ENCODE measurements at places on chromosomes 6 and 20.

- DNase-seq, result no peak
These were observed 48.1 kb downstream of the NKX2-2 start for GRCh38 chr20:21465799-21466198.

DNA sequence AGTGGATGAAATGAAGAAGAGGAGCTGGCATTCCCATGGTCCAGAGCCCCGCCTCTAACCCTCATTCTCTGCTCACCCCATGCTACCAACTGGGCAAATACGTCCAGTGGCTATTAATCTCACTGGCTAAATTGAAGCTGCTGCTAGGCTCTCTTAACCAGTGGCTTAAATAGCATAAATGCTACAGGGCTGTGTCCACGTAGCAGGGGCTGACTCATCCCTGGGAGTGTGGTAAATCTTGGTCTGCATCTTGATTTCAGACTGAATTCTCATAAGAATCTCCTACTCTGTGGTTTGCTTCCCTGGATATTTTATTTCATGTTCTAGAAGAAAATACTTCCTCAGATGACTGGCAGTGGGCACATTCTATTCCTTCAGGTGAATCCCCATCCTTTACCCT lies 193.1 kb upstream of the ARG1 start:
- no peak for DNase-seq

DNA sequence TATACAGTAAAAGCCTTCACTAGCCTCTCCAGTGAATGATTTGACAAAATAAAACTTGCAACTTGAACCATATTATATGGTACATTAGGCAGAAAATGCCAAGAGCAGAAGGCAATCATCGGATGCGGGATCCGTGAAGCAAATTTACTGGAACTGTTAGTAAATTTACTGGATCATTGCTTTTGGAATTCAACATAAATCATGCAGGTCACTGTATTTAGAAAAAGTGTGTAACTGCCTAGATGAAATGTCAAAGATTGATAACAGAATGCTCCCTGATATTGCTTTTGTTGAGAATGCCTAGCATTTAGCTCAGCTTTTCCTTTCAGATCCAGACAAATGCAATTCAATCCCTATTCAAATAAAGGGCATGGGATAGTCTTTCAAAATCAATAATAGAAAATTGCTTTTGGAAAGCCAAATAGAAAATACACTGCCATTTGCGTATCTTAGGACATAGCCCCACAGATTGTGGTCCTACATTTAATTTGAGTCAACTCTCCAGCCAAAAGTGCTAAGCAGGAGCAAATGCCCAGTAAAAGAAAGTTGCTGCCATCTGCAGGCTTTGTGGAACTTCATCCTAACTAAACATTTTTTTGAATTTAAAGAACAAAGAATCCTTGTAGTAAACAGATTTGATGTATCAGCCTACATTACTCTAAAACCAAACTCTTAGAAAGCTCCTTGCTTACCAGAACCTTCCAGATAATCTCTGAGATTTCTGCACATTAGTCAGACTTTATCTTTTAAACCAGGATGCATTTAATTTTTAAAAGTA lies 109.5 kb upstream of the HSF2 start:
- DNase-seq, result no peak

GRCh38 chr6:24257282-24257681 lies 100.6 kb downstream of the DCDC2 start:
- DNase-seq, result no peak

Measured in NCI-H1694 treated with DMSO at 0.1 percent for 48 hours (cell line).